ENCODE measurements at places on chromosomes 2 and 18. TPM values are rescaled to one million over a fixed set of nuclear protein-coding genes. Genes with fewer than 3 reads are reported as not detected.

SFTPB gene
- not detected for total RNA-seq

CCDC88A gene
- 85.5 TPM for total RNA-seq

MARCO gene
- total RNA-seq = not detected

DNA sequence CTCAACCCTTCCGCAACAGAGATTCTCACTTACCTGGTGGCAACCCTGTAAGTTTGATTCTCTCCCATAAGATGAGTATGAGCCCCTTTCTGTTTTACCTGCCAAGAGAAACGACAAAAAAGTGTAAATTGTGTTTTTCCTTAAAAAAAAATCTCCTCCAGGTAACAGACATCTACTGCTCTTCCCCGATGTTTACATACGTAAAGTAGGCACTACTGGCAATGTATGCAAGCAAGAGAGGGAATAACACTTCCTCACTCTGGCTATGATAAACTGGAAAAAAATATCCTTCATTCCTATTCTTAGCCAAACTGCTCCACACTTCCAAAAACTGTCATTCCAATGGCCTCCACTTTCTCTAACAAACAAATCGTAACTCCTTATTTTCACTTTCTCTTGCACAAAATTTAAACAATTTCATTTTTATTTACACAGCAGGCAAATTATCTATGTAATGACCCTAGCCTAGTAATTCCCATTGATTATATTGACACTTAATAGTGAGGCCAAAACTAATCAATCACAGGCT is 184.5 kb downstream of the TCF4 start:
- no peak for DNase-seq
- no peak overlapping the region for H3K27ac ChIP-seq
- H3K36me3 ChIP-seq = no peaks in the 10 kb centered on the region

DNA sequence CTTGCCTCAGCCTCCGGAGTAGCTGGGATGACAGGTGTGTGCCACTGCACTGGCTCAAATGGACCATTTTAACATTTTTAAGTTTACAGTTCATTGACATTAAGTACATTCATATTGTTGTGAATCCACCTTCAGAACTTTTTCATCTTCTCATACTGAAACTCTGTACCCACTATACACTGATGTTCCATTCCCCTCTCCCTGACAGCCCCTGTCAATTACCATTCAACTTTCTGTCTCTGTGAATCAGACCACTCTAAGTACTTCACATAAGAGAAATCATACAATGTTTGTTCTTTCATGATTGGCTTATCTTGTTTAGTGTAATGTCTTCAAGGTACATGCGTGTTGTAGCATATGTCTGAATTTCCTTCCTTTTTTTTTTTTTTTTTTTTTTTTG is 1.9 kb upstream of the KIAA2012 start:
- no peaks in the 10 kb centered on the region for H3K27me3 ChIP-seq
- H3K27ac ChIP-seq = no peak overlapping the region
- DNase-seq = no peak

Measured in endodermal cell (in vitro differentiated cells).